ENCODE measurements at places on chromosomes 5 and 9.

GRCh38 chr5:132114150-132115121 is 40.8 kb downstream of the CSF2 start:
- no peak for DNase-seq

- no peak for DNase-seq
These were observed 74.8 kb downstream of the STK32A start for GRCh38 chr5:147309621-147310020.

- DNase-seq = peak; percentile 60
These were observed at the start of gene WDR38 for GRCh38 chr9:124852829-124853531. TSS of gene WDR38 (plus strand) at chr9:124853460. CDS start at chr9:124853532, 72 bp downstream.

- no peak for DNase-seq
These were observed 930 bp downstream of the PRLR start for GRCh38 chr5:35229076-35230037.

DNA sequence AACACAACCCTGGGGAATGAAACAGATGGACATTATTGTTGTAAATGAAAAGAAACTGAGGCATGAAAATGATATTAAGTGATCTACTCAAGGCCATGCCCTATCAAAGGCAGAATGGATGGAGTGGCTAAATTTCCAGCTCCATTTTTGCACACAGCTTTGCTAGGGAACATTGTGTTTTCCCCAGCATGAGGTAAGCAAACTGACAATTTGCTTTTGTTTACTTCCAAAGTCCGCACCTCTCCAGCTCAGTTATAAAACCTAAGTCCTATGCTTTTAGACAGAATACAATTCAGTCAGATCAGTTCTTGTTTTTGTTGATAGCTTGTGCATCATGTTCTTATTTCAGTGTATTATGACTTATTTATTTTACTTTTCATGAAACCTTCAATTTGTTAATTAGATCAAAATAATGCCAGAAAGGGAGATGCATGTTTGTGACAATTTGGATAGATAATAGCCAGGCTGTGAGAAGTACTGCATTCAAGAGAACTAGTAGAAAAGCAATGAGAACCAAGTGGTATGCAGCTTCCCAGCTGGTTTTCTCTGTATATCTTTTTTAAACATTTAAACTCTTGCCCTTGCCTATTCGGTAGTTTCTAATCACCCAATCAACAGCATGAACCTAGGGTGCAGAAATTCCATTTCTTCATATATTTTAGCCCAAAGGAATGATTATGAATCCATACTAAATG is 380.8 kb downstream of the SPATA31D1 start:
- DNase-seq = no peak

DNA sequence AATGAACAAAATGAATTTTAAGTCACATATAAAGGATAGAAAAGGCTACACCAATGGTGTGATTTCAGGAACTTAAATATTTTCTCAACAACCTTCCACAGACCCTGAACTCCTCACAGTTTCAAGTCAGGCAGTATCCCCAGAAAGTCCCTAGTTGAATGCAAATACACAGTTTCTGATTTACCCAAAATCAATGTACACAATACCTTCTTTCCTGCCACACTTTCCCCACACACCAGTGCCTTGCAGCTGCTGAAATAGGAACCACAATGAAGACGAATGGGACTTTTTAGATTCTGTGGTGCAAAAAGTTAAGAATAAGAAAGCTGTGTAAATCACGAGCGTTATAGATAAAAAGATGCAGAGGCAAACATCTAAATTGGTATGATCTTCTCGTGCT is 552.4 kb upstream of the MEF2C start:
- DNase-seq = no peak

DNA sequence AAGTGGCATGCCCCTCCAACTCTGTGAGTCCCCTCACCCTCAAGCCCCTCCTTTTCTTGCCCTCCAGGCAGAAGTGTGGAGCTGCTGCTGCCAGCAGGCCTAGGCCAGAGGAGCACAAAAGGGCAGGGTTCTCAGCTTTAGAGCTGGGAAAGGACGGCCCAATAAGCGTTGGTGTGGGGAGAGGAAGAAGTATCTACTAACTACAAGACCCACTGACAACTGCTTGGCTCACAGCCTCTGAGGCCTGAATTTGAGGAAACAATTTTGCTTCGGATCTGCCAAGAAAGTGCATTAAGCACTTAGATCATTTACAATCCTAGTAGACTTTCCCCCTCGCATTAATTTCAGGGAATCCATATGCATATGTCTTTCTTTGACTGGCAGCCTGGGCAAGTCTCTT is 179.4 kb downstream of the SNX18 start:
- no peak for DNase-seq

GRCh38 chr9:87436716-87437115 is 61.0 kb upstream of the DAPK1 start:
- no peak for DNase-seq

GRCh38 chr9:21294904-21295538 is 10.1 kb downstream of the IFNA5 start:
- no peak for DNase-seq

GRCh38 chr5:116577064-116577788 is 2.6 kb upstream of the SEMA6A start:
- DNase-seq = peak; percentile 26

- DNase-seq = no peak
These were observed 121.9 kb downstream of the INVS start for GRCh38 chr9:100220936-100221335.

GRCh38 chr9:121574774-121575519 is 75.3 kb upstream of the GGTA1 start:
- no peak for DNase-seq

GRCh38 chr5:172334196-172334595 is 50.6 kb upstream of the UBTD2 start:
- DNase-seq = no peak

GRCh38 chr5:60503771-60504170 is 196.2 kb downstream of the DEPDC1B start:
- no peak for DNase-seq

DNA sequence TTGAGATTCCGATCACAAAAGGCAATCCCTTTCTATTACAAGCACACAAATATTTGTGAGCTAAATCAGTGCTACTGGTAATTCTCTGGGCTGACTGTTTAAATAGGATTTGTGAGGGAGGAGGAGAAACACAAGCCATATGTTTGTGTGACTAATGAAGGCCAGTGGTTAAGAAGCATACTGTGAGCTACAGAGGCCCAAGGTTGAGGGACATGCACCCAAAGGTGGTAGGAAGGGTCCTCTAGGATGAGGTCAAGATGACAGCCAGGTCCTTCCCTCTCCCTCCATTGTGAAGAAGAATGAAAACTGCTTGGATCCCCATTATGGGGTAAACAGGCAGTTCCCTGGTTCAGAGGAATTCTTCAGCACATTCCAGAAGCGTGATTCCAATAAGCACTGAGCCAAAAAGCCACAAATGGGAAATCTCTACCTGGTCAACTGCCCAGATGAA is 83.9 kb downstream of the SPOCK1 start:
- DNase-seq = no peak

DNA sequence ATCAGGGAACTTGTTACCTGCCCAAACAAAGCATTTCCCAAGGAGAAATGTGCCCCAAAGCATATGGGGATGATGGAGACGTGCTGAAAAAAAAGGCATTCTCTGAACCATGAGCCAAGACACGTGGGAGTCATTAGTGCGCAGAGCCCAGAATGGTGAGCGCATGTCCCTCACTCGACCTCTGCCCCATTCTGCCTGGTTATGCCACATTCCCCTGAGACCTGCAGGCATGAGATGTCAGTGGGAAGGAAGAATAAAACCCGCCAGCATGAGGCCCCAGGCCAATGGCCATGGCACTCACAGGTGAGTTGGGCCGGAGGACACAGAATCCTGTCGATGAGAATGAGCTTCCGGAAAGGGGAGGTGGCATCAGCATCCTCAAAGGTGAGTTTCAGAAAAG is 228.9 kb downstream of the CDK5RAP2 start:
- no peak for DNase-seq

DNA sequence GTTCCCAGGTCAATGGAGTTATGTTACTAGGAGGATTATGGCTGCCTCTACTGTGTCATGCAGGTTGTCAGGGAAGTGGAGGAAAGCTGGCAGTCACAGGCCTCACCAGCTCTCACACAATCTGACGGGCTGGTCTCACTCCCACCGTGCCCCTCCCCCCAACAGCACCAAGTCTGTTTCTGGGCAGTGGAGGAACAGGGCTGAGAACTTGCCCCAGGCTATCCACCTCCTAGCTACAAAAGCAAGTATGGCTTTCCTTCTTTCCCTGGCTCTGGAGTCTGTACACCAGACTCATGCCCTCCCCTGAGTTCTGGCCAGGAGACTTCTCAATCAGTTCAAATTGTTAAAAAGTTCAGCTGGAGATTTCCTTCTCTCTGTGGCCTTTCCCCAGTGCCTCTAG is 25.7 kb upstream of the RIOK2 start:
- no peak for DNase-seq

- DNase-seq = no peak
These were observed 140.0 kb downstream of the BARX1 start for GRCh38 chr9:93815135-93815534.

- DNase-seq = no peak
These were observed 492 bp downstream of the ATG12 start for GRCh38 chr5:115840873-115841272.

GRCh38 chr5:2902742-2903297 is 151.3 kb upstream of the IRX2 start:
- no peak for DNase-seq

DNA sequence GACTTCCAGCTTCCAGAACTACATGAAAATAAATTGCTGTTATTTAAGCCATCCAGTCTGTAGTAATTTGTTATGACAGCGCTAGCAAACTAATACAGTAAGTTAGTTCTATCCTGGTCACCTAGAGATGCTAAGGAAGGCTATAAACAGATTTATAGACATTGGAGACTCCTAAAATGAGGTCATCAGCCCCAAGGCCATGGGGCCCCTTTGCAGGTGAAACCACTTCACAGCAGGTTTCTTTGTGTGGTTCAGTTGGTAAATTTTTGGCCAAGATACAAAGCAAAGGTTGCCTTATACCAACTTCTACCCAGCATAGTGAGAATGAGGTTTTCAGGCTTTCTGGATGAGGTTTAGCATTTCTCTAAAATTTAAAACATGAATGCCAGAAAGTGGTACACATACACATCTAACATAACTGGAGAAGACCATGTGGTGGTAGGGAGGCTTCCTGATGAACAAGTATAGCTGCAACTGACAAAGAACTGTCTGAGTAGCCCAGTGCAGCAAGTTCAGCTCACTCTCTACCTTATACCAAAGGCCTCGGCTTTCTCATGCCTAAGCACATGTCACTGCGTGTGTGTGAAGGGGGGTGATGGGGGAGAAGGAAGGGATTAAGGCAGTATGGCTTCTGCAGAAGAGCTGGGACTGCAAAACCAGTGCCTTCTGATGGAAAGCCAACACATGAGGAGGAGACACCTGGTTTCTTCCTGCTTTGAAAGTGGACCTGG is 264.6 kb upstream of the TAS2R1 start:
- no peak for DNase-seq

DNA sequence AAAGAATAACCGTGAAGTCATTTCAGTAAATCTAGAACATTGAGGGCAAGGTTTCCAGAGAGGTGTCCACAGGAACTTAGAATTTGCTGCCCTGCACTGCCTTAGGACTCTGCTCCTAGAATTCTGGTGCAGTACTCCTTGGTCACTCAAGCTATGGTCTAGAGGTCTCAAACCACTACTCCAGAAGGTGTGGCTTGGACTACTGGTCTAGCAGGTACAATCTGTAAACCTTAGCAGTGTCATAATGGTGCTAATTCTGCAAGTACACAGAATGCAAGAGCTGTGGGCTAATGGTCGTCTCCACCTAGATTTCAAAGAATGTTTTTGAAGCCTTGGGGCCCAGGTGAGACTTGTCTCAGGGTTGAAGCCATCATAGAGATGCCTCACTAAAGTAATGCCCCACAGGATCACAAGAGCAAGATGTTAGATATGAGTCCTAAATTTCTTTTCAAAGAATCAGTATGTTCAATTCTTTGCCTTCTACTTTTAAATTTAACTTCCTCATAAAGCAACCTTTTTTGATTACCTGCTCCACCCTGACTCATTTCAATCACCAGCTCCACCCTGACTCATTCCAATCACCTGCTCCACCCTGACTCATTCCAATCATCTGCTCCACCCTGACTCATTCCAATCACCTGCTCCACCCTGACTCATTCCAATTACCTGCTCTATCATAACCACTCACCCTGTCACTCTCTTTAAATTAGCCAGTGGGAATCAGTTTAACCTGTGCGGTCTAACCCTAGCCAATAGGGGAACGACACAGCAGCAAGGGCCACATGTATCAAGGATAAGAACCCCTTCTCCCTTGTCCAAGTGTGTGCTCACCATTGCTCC is 1111.8 kb upstream of the ACO1 start:
- no peak for DNase-seq

DNA sequence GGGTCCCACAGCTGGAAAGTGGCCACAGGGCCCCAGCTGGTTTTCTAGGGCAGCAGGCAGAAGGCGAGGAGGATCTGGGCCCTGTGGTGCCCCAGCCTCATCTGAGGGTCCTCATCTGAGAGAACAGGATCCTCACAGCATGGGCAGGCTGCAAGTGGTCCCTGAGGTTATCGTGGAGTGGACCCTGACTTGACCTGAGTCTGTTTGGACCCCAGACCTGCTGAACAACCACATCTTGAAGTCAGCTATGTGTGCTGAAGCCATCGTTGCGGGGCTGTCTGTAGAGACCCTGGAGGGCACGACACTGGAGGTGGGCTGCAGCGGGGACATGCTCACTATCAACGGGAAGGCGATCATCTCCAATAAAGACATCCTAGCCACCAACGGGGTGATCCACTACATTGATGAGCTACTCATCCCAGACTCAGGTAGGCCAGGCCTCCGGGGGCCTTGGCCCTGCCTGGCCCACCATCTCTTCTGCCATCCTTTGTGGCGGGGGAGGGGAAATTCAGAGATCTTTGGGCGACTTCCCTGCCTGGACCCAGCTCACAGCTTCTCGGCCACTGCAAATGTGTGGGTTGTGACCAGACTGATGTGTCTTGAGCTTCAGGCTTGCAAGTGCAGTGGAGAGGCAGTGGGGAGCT is 24.0 kb downstream of the TGFBI start:
- DNase-seq = no peak

DNA sequence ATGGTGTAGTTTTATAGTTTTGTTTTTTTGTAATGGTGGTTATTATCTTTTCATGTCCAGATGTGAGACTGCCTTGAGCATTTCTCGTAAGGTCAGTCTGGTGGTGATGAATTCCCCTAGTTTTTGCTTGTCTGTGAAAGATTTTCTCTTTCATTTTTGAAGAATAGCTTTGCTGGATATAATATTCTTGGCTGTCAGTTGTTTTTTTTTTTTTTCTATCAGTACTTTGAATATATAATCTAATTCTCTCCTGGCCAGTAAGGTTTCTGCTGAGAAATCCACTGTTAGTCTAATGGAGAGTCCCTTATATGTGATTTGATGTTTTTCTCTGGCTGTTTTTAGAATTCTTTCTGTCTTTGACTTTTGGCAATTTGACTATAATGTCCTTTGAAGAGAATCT is 106.9 kb downstream of the CARTPT start:
- DNase-seq = no peak

DNA sequence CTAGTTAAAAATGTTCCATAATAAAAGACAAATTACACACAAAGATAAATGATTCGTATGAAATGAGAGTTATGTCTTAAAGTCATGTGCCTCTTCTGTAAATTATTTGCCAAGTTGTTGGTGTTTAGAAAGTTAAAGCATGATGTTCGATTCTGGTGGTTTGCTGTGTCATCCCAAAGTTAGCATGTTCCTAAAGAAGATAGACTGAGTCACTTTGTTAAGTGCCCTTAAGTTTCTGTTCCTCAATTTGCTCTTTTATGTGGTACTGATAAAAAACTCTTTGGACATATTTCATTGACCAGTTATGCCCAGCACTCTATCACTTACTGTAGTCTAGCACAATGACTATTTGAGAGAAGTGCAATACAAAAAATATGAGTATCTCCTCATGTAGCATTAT is 366.9 kb upstream of the ZNF608 start:
- DNase-seq = no peak

GRCh38 chr5:134242146-134242545 is 16.3 kb upstream of the PPP2CA start:
- DNase-seq = no peak
